ENCODE measurements at places on chromosomes 7 and 10.

- DNase-seq, result no peak
Measured at GRCh38 chr10:118220346-118220850, 121.7 kb downstream of the FAM204A start.

- no peak for DNase-seq
Measured at GRCh38 chr7:139758388-139758787, 19.4 kb downstream of the HIPK2 start.

DNA sequence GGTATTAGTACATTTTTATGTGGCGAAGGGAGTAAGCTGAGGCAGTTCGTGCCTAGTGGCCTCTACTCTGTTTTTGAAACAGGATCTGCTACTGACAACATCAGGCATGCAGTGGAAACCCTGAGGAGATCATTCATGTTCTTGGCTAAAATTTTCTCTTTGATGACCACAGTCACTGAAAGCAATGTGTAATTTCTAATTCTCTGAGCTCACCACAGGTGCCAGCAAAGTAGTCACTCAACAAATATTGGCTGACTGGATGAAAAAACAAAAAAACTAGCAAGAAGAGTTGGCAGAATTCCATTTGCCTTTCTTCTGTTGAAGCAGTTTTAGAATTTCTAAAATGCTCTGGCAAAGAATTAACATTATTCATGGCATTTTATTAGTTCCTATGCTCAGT is 176.5 kb upstream of the KCTD7 start:
- DNase-seq, result no peak

DNA sequence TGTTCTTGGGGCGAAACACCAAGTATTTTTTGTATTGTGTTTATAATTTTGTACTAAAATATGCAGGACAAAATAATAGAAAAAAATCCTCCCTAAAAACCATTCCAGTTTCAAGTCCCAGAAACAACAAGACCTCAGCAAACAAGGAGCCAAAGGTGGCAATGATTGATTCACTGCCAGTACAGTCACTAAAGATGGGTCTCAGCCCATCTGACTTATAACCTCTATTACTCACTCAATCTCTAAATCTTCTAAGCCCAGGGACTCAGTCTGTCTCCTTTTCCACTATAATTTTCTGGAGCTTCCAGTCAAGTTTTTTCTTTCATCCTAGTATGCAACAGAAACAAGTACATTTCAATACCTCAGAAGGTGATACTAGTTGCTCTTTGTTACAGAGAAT is 33.3 kb downstream of the SNX13 start:
- no peak for DNase-seq

GRCh38 chr7:50206453-50207250 is 97.9 kb upstream of the IKZF1 start:
- DNase-seq, result no peak

- DNase-seq, result peak; percentile 61
Measured at GRCh38 chr7:155979566-155979965, 167.3 kb upstream of the SHH start.

GRCh38 chr10:74388801-74389200 is 237.8 kb downstream of the ADK start:
- DNase-seq, result no peak

GRCh38 chr7:34222316-34222715 is 317.0 kb downstream of the BMPER start:
- no peak for DNase-seq

DNA sequence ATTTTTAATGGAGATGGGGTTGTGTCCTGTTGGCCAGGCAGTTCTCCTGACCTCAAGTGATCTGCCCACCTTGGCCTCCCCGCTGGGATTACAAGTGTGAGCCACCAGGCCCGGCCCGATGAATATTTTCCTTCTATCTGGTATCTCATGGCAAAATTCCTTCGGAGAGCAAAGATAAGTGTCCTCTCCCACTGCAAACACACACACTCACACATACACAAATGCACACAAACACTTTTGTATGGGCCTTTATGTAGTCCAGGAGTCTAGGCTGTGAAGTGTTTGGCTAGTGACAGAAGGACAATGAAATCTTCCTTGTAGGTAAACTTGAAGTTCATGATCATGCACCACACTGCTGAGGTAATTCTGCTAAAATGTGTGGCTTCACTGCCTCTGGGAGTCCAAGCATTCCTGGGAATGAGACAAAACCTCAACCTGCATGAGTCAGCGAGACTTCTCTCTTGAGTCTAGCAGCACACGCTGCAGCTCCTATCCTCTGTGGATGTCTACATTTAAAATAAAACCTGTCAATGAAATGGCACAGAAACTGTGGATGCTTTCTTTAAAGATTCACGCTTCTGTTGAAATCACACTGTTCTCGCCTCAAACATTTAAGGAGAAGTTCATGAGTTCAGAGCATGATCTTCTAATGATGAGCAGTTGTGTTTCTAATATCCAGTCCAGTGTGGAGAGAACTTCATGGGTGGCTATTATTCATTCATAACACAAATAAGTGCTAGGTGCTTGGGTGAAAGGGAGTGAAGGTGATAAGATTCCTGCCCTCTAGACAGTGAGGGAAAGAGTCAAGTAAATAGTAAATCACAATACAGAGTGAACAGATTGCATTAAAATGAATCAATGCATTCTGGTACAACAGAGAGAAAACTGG is 96.5 kb downstream of the NRP1 start:
- DNase-seq, result no peak

DNA sequence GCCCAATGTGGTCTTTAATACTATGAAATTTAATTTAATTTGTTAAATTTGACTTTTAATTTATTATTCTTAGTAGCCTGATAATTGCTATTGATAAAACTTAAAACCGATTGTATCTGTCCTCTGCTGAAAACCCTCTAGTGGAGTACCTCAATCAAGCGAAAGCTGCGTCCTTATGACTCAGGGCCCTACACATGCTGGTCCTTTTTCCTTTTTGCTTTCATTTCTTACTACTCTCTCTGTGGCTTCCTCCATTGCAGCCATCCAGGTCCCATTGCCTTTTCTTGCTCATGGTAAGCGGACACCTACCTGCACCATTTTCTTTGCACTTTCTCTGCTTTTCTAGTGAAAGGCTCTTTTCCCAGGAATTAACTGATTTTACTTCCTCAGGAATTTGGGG is 301.1 kb downstream of the INHBA start:
- DNase-seq, result no peak

GRCh38 chr10:62650411-62650810 is 154.1 kb upstream of the ADO start:
- DNase-seq, result no peak

- no peak for DNase-seq
Measured at GRCh38 chr10:73211106-73211811, 35.8 kb downstream of the DNAJC9 start.

DNA sequence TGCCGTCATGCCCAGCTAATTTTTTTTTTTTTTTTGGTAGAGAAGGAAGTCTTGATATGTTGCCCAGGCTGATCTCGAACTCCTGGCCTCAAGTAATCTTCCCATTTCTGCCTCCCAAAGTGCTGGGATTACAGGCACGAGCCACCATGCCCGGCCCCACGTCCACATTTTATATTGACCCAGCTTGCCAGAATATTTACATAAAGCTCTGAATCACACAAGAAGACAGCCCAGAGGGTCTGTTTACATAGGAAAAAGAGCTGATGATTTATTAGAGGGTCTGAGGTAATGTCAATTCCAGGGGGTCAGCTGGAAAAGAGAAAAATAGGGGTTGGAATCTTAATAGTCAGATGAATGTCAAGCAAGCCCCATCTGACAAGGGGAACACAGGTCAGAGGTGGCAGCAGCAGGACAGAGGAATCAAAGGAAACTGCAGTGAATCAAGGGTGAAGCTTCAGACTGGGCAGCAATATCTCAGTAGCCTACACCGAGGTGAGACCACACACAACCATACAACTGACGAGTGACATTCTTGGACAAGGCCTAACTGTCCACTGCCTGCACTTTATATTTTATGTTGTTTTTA is 15.8 kb upstream of the SLF2 start:
- DNase-seq, result no peak

DNA sequence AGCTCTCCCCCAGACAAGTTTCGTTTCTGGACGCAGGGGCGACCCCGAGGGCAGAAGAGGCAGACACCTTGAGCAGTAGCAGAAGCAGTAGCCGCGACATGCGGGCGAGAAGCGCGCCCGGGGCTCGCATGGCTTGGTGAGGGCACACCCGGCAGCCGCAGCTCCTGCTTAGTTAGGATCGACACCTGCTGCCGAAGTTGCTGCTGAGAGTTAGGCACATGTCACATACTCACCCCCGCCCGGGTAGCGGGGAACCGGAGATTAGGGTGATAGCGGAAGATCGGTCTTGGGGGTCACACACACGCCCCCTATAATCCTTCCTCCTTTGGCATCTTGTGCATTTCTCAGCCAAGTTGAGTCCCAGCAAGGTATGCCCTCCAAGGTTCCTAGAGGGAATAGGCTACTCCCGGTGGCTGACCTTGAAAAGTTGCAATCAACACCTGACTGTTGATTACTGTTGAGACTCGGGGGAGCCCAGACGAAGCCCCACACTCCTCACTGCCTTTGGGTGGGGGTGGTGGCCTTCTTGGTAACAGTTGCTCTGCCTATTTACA is 668 bp downstream of the GPR37 start:
- DNase-seq, result peak; percentile 71

DNA sequence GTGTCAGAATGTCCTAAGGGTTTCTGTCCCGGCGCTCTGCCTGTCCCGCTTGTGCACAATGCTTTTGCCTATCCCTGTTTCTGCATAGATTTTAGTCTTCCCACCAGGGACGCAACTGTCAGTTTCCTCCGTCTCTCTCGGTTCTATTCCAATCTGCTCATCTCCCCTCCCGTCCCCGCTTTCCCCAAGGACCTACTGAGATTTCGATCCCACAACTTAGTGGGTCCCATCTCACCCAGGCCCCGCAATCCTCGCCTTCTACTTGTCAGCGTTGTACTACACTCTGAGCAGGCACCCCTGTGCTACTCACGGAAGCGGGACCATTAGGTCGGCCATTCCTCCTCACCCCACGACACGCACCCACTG is 519 bp upstream of the ZNF655 start:
- DNase-seq, result no peak

DNA sequence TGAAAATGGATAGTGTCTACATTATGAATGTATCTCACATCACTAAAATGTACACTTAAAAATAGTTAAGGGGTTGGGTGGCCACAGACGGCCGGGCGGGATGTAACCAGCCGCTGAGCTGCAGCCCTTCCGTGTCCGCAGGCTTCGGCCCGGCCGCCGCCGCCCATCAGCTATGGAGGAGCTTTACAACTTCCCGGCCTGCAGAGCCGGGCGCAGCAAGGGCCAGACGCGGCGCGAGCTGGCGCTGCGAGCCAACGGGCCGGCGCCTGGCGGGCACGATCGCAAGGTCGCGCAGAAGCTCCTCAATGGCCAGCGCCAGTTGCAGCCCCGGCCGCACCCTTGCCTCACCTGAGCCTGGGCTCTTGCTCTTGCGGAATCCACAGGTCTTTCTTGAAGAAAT is 69.1 kb downstream of the KMT2C start:
- DNase-seq, result no peak

GRCh38 chr10:98295907-98296306 is 27.9 kb upstream of the LOXL4 start:
- no peak for DNase-seq

- no peak for DNase-seq
Measured at GRCh38 chr10:4576206-4576605, 249.8 kb upstream of the AKR1E2 start.

DNA sequence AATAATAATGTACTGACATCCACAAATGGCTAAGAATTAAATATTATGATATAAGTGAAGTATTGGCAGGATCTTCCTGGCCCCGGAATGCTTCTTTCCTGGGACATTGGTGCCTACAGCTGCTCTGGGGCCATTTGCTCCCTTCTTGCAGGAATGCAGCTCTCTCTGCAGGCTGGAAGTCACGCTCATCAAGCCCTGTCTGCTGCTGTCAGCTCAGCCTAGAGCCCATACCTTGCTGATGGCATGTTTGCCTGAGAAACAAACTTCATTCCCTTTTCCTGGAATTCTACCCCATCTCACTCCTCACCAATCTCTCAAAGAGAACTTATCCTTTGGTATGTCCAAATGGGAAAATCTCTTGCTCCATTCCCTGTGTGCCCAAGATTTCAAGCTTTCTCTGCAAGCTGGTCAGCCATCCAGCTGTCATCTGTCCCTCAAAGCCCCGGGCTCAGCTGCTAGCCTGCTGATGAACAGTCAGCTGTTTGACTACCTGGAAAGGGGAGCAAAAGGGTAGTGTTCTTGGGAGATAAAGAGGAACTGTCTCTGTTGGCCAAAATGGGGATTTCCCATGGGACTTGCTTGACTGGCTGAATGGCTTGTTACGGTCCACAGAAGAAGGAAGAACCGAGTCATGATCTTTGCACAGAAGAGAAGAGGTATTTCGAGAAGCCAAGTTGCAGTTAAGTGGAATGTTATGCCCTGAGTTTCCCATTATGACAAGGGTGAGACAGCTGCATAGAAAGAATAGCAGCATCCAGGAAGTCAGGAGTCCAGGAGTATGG is 12.0 kb upstream of the RASSF4 start:
- DNase-seq, result no peak

DNA sequence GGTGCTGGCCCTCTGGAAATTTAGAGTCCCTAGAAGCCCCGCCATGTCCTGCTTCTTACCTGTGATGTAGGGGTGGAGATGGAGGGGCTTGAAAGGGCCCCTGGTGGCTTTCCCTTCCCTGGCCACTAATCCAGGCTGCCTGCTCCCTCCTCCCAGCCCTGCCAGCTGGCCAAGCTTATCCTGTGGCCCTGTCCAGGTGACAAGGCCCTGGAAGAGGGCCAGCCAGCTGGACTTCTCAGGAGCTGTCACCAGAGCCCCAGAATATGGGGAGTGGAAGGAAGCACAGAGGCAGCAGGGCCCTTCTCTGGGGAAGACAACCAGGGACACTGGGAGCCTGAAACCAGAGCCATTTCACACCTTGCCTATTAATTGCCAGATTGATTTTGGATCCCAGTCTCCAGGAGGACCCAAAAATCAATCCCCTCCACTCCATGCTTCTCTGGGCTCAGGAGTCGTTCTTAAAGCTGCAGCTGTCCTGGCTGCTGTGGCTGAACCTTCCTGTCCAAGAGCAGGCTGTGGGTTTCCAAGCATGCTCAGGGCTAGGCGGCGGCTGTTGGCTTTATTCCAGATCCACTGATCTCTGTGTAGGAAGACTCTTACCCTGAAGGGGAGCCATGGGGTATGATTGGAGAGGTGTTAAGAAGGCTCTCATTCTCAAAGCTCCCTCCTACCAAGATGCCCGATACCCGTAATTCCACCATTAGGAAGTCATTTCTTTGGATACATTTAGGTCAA is 52.6 kb upstream of the PCBD1 start:
- DNase-seq, result no peak

- no peak for DNase-seq
Measured at GRCh38 chr10:129033340-129033739, 433.7 kb upstream of the MGMT start.

GRCh38 chr10:115969591-115969990 is 303.4 kb downstream of the GFRA1 start:
- no peak for DNase-seq
